SW 1271 (cell line): ENCODE measurements at places on chromosomes 4 and X.
A peak's percentile ranks its signal among the peaks of the same experiment; 100 is the strongest.

DNA sequence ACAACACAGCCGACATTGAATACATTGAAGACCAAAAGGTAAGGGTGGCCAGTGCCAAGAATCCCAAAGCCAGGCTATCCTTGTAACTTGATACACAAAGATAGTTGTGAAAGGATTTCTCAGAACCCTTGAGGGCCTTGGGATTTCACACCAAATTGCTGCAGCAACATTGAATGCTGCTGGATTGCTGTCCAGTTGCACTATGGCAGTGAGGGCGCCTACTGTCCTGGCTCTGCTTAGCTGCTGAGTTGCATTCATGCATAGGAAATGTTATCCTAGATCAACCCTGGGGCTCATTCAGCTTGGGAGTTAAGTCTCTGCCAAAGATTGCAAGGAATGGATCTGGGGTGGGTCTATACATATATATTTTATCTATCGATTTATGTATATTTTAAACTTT is 38.7 kb downstream of the LONRF3 start:
- DNase-seq, result no peak

- DNase-seq, result no peak
Measured at GRCh38 chr4:80182237-80182866, 15.0 kb upstream of the PRDM8 start.

- DNase-seq, result no peak
Measured at GRCh38 chr4:73034896-73035295, 34.6 kb downstream of the COX18 start.

DNA sequence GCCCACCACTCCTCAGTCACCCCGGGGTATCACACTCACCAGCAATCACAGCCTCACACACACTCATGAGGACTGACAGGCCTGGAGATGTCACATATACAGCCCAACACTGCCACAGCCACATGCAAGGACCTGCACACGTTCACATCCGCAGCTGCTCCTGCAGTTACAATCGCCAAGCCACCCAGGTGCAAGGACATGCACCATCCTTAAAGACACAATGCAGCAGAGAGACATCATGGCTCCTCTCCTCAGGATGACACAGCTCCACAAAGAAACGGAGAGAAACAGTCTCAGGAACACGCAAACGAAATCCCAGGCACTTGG is 1.1 kb downstream of the PCSK1N start:
- DNase-seq, result no peak

- peak; percentile 10 for DNase-seq
Measured at GRCh38 chr4:128275346-128275745, 12.3 kb downstream of the PGRMC2 start.

DNA sequence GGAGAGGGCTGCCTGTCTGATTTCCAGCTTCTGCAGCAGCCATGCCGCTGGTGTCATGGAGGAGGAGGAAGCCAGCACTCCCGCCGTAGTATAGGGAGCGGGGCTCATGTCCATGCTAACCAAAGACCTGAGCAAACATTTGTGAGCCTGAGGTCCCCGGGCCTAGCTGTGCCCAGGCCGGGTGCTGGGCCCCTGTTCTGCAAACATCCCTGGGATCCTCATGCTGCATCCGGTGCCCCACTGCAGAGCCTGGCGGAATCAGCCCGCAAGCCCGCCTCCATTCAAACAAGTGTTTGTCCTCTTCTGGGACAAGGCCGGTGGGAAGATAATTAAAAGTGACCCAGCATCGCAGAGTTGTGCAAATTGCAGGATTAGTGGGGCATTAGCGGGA is 106.3 kb downstream of the SORCS2 start:
- DNase-seq, result no peak

- DNase-seq, result no peak
Measured at GRCh38 chrX:113804819-113805218, 779.1 kb upstream of the HTR2C start.

- no peak for DNase-seq
Measured at GRCh38 chrX:55486736-55487135, 2.9 kb downstream of the USP51 start.
